Activated naive CD4-positive, alpha-beta T cell treated with anti-CD3 and anti-CD28 coated beads, Interleukin-2, amount 10 ng/mL, durations not matched to agents 5 hours and 36 hours (primary cell): ENCODE measurements at places on chromosomes 2 and 18. TPM values are rescaled to one million over a fixed set of nuclear protein-coding genes. Genes with fewer than 3 reads are reported as not detected.

The TPO gene
- not detected for total RNA-seq

The TFPI gene
- not detected for total RNA-seq

The IL36G gene
- total RNA-seq = not detected

The POTEI gene
- not detected for total RNA-seq

The ANO7 gene
- total RNA-seq = 0.45 TPM

The MCEE gene
- total RNA-seq = 14.4 TPM

The CDH7 gene
- not detected for total RNA-seq

The C2orf66 gene
- 0.17 TPM for total RNA-seq

The BABAM2 gene
- total RNA-seq = 39.6 TPM

The TUBB6 gene
- total RNA-seq = 1.7 TPM

The RAD51AP2 gene
- not detected for total RNA-seq

The SFTPB gene
- not detected for total RNA-seq

The ACAA2 gene
- 79.8 TPM for total RNA-seq

The KLF7 gene
- 40.6 TPM for total RNA-seq

The HOXD13 gene
- not detected for total RNA-seq

The ITPRIPL1 gene
- total RNA-seq = 28.9 TPM

The EMILIN1 gene
- total RNA-seq = 1.0 TPM

The CCNYL1 gene
- total RNA-seq = 8.0 TPM

The GALNT13 gene
- 0.14 TPM for total RNA-seq

The MROH2A gene
- total RNA-seq = not detected

The STK11IP gene
- total RNA-seq = 32.5 TPM

The DHX57 gene
- total RNA-seq = 9.3 TPM

The PROC gene
- not detected for total RNA-seq

The UGT1A8 gene
- not detected for total RNA-seq

The OSR1 gene
- total RNA-seq = not detected

The PARD3B gene
- total RNA-seq = 1.2 TPM

The B4GALT6 gene
- 1.3 TPM for total RNA-seq

The NMUR1 gene
- 0.76 TPM for total RNA-seq

The MARCO gene
- total RNA-seq = not detected

The LRRTM1 gene
- not detected for total RNA-seq

The PAX8 gene
- 1.6 TPM for total RNA-seq

The SLC14A1 gene
- 2.5 TPM for total RNA-seq

The SMAD7 gene
- total RNA-seq = 24.5 TPM

The CCDC142 gene
- 24.8 TPM for total RNA-seq

The NOSTRIN gene
- total RNA-seq = not detected

The NPAS2 gene
- total RNA-seq = 10.2 TPM

The ANKRD30BL gene
- total RNA-seq = not detected

The ACVR1 gene
- 42.0 TPM for total RNA-seq

The SLC39A6 gene
- total RNA-seq = 19.9 TPM

The POTEC gene
- total RNA-seq = not detected

The TNFAIP6 gene
- total RNA-seq = not detected

The BBS5 gene
- total RNA-seq = 1.1 TPM

The CCDC150 gene
- total RNA-seq = 10.5 TPM

The EFR3B gene
- total RNA-seq = not detected

The CYB5A gene
- 25.4 TPM for total RNA-seq

The RNU2-63P gene
- total RNA-seq = 13.3 TPM

The LIMS2 gene
- total RNA-seq = 51.7 TPM

The CDH20 gene
- total RNA-seq = not detected

The PLGLB2 gene
- total RNA-seq = 3.7 TPM

The KCNG2 gene
- total RNA-seq = not detected

The FRZB gene
- not detected for total RNA-seq

The PSD4 gene
- total RNA-seq = 287 TPM
